ENCODE measurements at places on chromosomes 11 and 22. TPM values are rescaled to one million over a fixed set of nuclear protein-coding genes. Genes with fewer than 3 reads are reported as not detected.

The MOGAT2 gene
- total RNA-seq = not detected

DNA sequence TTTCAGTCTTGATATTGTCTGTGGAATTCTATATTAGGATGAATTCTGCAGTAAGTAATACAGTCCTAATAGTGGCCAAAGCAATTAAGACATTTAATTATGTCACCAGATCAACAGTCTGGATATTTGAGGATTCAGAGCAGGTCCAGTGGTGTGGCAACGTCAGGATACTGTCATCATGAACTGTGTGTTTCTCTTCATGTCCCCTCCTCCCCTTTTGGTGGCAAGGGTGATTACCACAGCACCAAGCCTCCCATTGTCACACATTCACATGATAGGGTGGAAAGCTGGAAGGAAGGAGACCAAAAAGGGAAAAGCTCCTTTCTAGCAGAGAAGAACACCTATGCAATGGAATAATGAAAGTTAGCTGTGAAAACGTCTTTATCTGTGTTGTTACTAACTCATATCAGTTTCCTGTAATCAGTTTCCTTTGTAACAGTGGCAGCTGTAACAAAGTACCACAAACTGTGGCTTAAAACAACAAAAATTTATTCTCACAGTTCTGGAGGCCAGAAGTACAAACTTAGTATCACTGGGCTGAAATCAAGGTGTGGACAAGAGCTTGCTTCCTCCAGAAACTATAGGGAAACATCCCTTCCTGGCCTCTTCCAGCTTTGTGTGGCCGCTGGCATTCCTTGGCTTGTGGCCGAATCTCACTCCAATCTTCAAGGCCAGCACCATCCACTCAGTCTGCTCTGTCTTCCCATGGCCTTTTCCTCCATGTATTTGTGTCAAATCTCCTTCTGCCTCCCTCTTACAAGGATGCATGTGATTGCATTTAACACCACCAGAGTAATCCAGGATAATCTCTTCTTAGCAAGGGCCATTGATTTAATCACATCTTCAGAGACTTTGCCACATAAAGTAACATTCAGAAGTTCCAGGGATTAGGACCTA, 6.5 kb upstream of the RBM14 start:
- no peak for DNase-seq

- DNase-seq = no peak
These were observed 589 bp upstream of the NDUFC2 start for GRCh38 chr11:78080084-78080817.

DNA sequence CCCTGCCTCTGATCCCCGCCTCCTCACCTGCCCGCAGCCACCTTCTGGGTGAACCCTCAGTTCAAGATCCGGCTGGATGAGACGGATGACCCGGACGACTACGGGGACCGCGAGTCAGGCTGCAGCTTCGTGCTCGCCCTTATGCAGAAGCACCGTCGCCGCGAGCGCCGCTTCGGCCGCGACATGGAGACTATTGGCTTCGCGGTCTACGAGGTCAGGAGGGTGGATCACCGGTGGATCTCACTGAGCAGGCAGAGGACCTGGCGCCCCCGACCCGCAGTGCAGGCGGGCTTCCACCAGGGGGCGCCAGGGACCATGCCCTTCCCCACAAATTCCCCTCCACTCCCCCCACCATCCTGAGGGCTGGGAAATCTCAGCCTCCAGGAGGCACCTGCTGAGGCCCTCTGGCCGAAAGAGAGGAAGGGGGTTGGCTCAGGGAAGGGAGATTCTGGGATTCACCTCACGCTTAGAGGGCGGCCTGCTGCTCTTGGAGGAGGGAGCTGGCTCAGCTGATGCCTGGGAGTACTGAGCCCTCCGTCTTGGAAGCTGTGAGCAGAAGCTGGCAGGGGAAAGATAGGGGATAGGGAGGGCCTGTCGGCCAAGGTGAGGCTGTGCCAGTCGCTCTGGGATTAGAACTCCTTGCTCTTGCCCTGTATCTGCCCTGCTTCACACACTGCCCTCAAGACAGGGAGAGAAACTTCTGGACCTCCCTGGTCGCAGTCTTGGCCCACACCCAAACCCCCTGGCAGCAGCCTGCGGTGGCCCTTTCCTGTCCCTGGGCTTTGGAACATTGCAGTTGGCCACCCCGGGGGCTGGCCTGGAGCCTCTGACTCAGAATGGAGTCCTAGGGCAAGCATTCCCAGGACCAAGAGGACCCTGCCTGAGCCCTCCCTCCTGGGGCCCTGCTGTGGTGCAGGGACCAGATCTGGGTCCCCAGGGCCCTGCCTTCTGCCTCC, 23.2 kb downstream of the CAPN1 start:
- no peak for DNase-seq

DNA sequence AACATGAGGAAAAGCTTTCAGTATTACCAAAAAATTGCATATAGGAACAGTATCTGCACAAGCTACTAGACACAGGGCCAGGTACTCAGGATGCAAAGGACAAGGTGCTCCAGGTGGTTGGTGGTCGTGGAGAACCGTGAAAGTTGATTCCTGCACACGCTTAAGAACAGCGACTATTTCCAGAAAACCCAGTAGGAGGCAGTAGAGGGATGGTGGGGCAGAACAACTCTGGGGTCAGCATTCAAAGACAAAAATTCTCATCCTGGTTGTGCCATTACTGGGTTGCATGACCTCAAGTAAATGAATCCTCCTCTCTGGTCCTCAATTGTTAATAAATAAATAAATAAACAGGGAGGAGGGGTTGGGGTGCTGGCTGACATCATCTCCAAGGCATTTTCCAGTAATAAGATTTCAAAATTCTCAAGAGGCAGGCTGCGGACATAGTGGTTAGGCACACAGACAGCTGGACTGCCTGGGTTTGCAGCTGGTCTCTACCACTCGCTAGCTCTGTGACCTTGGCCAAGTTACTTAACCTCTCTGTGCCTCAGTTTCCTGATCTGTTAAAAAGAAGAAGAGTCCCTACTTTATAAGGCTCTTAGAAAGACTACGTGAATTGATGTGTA, 89.6 kb downstream of the ISX start:
- DNase-seq = no peak

All from astrocyte (in vitro differentiated cells and primary cell).